Nephron progenitor cell (in vitro differentiated cells): ENCODE measurements at places on chromosomes 13 and 19.
A peak's percentile ranks its signal among the peaks of the same experiment; 100 is the strongest.

DNA sequence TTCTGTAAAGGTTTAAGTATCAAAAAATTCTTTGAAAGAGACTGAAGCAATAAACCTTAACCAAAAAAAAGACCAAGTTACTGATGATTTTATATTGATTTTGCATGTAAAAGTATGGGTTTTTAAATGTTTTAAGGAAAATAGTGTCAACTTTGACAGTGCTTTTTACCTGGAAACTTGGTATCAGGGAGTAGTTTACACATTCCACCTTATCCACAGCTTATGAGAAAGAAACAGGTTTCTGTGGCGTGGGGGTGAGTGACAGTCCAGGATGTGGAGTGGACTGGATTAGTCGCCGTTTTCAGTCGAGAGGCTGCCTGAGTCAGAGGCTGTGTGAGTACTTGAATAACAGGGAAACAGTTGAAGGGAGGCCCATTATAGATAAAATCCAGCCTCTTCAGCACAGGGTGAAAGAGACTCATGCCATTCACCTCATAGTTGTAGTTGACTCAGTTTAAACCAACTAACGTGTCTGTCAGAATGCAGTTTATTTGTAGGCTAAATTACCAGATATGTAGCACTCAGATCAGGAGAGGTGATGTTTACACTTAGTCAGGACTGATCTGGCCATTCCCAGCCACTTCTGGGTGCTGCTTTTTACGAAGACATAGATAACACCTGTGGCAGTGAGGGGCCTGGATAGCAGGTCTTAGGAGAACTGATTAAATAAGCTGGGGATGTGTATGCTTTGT is 595 bp upstream of the GPR183 start:
- no peak for DNase-seq

GRCh38 chr13:109158383-109158782 is 529.0 kb downstream of the MYO16 start:
- DNase-seq = no peak

GRCh38 chr19:34841780-34842179 is 68.8 kb upstream of the ZNF599 start:
- no peak for DNase-seq

DNA sequence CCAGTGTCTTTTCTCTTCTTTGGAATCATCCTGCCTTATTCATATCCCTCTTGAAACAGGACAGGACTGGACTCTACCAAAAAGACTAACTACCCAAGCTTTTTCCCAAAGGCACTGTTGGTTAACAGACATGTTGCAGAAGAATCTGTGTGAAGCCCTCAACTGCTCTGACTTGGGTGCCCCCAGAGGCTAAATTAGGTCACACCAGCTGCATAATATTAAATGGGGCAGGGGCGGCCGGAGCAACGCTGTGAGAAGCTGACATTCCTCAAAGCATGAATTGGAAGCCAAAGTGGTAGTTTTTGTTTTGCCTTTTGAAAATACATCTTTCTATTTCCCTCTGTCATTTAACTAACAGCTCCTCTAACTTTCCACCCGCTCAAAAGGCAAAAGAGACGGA is 185.9 kb downstream of the LHFPL6 start:
- DNase-seq = peak; percentile 28

DNA sequence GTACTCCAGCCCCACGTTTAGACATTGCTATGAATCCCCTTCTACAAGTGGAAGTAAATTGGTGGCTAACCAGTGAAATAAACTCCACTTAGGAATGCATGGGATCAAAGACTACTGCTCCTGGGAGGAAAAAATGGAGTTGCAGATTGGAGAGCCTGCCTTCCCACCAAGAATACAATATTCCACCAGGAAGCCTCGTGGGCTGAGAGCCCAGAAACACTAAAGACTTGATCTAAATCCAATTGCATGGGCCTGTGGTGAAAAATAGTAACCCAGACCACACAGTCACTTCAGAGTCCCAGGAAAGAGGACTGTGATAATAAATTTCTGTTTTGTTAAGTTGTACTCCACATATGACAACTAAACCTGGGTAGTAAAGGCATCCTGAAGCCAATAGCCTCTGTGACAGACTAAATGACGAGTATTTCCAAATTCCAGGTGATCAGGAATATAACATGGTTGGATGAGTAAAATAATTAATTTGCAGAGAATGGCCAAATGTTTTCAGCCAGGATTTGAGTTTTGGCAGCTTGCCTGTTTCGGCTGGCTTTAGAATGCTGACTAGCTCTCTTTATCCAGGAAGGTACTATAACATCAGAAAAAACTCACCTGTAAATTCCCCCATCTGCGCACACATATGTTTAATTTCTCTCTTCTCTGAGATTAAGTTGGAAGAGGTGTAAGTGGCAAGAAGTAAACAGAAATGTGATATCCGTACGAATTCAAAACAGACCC is 480.3 kb downstream of the LIG4 start:
- no peak for DNase-seq

DNA sequence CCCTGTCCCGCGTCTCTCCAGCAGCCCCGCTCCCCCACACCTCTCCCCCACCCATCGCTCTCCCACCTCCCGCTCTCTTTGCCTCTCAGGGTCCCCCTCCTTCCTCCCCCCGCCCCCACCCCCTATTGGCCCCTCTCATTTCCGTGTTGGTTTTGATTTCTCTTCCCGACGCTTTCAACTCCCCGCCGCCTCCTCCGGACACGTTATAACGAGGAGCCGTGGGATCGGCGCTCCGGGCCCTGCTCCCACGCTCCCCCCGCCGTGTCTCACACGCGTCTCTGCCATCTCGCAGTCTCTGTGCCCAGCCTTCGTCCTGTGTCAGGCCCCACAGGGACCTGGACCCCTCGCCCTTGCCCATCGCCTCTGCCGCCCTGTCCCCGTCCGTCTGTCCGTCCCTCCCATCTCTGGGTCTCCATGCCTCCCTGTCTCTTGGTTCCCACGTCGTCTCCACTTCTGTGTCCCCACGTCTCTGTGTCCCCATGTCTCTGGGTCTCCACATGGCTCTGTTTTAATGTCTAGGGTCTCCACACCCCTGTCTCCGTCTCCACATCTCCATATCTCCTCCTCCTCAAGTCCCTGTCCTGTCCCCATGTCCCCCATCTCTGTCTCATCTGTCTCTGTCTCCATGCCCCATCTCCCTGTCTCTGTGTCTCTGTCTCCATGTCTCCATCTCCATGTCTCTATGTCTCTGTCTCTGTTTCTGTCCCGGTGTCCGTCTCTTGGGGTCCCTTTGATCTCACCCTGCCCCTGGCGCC is 13.1 kb downstream of the ERFL start:
- DNase-seq = no peak

GRCh38 chr13:68697551-68697950 is 1410.1 kb upstream of the ATXN8OS start:
- DNase-seq = no peak

DNA sequence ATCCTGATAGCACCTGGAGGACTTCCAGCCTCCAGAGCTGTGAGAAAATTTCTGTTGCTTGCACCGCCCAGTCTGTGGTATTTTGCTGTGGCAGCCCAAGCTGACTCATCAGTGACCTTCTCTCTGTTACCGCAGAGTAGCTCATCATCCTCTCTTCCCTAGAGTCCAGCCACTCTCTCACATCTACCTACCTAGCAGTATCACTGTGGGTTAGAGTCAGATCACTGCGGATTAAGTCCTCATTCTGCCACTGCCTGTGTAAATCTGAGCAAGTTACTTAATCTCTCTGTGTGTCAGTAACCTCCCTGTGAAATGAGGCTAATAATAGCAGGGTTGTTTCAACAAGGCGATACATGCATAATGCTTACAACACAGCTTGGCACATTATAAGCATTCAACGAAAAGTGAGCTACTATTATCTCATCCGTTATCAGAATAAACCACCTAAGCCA is 40.3 kb upstream of the USPL1 start:
- no peak for DNase-seq

- DNase-seq = no peak
Measured at GRCh38 chr13:36718686-36719085, 44.9 kb downstream of the SERTM1 start.

DNA sequence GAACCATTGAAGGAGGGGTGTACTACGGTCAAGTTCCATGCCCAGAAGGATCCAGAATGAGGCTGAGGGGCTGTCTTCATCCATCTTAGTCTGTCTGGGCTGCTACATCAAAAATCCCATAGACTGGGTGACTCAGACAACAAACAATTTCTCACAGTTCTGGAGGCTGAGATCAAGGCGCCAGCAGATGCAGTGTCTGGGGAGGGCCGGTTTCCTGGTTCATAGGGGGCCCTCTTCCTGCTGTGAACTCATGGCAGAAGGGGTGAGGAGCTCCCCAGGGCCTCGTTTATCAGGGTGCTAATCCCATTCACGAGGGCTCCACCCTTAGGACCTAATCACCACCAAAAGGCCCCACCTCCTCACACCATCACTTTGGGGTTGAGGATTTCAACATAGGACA is 14.7 kb upstream of the KCTD15 start:
- no peak for DNase-seq

- DNase-seq = no peak
Measured at GRCh38 chr13:40496035-40496810, 170.2 kb downstream of the FOXO1 start.

DNA sequence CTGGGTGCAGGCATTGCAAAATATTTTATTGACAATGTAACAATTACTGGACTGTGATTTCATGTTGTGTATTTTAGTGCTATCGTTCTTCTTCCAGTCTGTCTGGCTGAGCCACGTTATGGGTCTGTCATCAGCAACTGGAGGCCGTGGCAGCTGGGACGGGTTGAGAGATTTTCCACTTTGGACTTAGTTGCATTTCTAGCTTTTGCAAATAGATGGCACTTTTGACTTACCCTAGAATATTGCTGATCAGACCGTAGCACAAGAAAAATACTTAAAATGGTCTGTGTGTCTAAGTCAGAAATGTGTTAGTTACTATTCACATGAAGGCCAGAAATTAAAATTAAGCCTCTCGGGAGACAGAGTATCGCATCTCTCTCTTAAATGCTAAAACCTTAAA is 211.1 kb downstream of the TEX29 start:
- DNase-seq = no peak

GRCh38 chr13:29491248-29491647 is 104.2 kb downstream of the SLC7A1 start:
- no peak for DNase-seq

DNA sequence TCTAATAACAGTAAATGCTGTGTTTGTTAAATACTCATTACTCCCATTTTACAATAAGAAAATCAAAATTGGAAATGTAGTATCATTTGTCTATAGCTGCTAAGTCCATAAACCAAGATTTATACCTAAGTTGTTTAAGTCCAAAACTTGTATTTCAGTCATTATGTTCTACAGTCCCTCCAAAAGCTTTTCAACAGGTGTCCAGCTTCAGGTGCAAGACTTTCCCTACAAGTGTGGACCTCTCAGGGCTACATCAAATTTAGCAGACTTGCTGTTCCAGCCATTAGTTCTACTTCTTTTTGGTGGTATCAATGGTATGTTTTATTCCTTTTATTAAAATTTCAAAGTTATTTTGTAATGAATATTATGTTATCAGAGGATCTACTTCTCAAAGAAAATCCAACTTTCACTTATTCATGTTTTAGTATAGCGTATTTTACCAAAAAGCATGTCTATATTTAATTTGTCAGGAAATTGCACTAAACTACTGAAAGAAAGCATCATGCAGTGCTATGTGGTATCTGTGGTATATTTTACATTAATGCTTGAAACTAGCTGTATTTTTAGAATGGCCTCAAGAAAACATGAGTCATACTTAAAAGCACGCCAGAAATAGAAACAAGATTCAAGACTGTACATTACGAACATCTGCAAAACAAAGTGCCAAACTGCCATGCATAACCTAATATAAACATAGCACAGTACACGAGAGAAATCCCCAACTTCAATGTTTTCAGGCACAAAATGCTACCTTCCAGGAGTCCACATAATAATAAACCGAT is 44.5 kb downstream of the VWA8 start:
- DNase-seq = no peak

DNA sequence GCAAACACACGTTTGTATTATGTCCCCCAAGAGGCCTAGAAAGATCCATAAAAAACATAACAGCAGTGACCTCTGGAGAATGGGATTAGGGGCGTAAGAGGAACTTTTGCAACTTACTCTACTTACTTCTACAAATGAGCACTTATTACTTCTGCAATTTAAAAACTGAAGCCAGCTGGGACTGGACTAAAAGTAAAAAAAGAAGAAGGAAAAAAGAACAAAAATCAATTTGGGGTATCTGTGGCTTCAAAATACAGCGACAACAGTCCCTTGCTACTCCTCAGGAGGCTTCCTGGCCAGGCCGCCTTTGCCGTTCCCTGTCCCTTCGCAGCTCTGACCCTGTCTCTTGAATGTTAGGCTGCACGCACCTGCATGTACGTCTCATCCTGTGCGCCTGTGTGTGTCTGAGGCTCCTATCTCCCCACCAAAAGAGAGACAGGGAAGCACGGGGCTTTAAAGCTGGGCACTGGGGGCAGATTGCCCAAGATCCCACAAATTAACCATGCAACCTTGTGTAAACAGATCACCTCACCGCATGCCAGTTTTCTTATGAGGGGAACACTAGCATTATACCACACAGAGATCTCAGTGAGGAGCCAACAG is 12.1 kb upstream of the FKRP start:
- DNase-seq = no peak

GRCh38 chr19:15200553-15201364 is at the start of gene NOTCH3:
Gene NOTCH3 (minus strand): TSS chr19:15200995. CDS start chr19:15200905, 90 bp downstream.
- peak; percentile 81 for DNase-seq

GRCh38 chr13:106063591-106064313 is 471.7 kb downstream of the EFNB2 start:
- DNase-seq = no peak

GRCh38 chr19:11887611-11888531 is at the start of gene ZNF69:
Gene ZNF69 (plus strand): TSS chr19:11887782. CDS start chr19:11887924, 142 bp downstream.
- DNase-seq = peak; percentile 94

- DNase-seq = no peak
Measured at GRCh38 chr19:32647361-32647760, 27.6 kb downstream of the ANKRD27 start.
